Esophagus squamous epithelium (tissue), 5 donors: ENCODE measurements at places on chromosomes 5 and 9.

DNA sequence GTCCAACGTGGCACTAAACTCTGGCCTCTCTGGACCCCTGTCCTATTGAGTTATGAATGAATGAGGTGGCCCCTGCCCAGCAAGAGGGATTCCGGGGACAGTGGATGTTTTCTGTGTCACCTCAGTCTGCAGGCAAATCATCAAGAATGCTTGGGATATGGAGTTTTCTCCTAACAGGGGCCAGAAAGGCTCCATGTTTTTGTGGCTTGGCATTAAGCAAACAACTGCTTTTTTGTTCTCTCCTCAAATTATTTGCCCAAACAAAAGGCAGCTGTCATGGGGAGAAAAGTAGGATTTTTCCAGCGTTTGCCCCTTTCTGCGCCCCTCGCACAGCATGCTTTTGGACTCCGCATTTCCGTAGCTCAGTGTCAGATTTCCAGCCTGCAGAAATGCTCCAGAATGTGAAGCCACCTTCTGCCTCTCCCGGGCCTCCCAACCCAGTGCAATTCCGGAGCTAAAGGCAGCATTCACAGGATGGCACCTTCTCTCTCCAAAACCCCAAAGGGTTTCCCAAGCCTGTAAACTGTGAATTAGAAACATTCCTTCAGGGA, 553.3 kb downstream of the CCDC171 start:
- no peak for DNase-seq

DNA sequence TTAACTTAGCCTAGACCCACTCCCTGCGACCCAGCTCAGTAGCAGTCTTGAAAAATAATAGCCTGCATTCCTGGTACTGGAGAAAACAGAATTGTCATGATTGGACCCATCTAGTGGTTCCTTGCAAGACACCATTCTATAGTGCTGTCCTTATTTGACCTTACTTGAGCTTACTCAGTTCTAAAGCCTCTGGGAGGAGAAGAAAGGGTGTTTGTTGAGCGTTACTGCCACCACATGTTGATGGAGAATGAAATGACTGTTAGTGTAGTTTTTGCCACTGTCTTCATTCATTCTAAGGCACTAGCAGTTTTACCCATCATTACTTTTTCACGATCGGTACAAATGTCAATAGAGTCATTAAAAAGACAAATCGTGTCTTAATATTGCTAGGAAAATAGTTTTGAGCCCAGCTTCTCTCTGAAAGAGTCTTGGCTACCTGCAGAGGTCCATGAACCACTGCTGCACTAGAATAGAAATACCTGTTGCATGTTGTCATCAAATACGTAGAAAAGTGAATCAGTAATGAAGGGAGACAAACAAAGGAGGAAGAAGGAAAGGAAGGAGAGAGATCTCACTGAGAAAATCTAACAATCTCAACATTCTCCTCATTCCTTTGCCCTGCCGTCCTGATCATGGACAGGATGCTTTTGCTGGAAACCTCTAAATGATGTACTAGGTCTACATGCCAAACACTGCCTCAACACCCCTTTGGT, 96.0 kb downstream of the LIX1 start:
- no peak for DNase-seq

- DNase-seq: no peak
Measured at GRCh38 chr5:83632874-83633273, 87.8 kb downstream of the HAPLN1 start.

DNA sequence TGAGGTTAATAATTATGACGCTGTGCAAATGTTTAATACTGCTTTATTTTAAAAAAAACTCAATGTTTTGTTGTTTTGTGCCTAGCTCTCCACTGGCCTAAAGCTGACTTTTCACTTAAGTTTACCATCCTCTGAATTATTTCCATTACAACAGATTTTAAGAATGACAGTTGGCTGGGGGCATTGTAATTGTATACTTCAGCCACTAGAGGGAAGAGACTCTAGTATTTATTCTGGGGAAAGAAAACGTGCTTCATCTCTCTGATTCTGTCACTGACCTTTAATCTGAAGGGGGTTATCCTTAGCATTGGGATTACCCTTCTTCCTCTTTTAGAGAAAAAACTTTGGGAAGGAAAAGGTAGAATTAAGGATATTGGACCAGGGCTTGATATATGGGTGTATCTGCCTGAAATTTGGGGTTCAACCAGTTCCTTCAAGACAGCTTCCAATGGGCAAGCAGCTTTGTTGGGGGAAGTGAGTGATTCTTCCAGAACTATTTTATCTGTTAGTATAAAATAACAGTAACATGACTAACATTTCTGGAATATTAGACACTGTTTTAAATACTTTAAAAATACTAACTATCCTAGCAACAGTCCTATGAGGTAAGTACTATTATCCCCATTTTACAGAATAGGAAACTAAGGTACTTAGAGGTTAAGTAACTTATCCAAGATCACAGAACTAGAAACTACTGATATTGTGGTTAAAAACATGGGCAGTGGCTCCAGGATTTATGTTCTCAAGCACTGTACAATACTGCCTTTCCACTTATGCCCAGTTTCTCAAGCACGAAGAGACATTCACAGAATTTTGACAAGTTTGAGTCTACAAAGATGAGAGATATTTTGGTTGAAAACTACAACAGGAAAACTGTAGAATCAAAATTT, 208.4 kb downstream of the CD180 start:
- no peak for DNase-seq

- no peak for DNase-seq
Measured at GRCh38 chr5:136133222-136133921, 727 bp downstream of the SMAD5 start.

- no peak for DNase-seq
Measured at GRCh38 chr5:103847060-103847459, 284.5 kb upstream of the NUDT12 start.

DNA sequence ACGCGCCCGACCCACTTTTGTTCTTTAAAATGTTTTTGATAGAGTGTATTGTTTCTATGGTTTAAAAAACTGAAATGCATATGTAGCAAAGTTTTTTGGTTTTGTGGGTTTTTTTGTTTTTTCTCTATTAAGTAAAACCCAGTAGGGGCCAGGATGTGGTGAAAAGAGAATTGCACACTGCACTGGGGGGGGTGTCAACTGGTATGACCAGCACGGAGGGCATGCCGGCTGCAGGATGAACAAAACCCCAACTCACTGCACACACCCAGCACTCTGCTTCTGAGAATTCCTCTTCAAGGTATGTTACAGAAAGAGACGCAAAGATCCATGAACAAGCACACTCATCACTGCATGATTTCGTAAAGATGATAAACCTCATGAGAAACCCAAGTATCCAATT, 75.0 kb downstream of the STK10 start:
- DNase-seq: no peak
